Hematopoietic multipotent progenitor cell (in vitro differentiated cells): ENCODE measurements at places on chromosomes 4 and X.

DNA sequence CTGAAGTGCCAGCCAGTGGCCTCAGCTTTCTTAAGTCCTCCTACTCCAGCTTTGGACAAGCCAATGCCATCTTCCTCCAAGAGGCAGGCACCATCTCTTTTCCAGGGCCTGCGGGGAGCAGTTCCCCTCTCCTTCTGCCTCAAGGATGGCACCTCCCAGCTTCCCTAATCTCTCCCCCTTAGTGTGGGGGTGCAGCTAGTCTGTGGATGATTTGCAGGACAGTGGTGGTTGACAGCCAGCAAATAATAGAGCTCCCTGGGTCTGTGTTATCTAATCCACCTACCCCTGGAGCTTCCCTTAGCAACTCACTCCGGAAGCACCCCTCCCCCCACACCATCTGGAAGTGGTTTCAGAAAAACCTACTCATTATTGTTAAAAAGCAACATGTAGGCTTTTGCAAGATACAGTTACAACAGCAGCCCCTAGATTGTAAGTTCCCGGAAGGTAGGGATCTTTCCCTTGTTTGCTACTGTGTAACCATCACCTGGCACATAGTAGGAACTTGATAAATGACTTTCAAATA, 247.1 kb downstream of the BCOR start:
- DNase-seq, result peak; percentile 75

DNA sequence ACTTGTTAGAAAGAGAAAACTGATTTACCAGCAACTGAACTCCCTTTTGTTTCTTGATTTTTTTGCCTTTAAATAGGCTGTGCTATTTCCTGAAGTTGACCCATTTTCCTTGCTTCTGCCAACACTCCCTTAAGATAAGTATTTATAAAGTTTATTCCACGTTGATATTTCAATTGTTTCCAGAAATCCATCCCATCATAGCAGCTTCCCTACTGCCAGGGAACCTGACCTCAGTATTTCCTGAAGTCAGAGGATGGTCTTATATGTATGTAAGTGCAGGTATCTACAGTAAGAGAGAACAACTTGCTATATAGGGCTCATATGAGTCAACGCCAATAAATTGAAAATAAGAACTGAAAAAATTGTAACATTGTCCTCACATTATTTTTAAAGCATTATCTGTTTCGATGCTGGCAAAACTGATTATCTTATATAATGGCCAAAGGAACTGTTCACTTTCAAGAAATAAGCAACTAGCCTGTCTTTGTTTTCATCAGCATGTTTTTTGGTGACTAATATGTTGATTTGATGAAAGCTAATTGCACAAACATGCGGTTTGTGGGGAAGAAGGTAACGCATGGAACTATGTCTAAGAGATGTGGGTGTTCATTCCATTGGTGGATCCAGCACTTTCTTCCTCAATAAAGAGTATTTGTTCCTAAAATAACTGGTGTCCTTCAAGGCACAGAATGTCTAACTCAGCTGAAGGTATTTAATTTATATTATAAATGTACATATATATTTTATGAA, 4.7 kb downstream of the LIMCH1 start:
- DNase-seq, result no peak

DNA sequence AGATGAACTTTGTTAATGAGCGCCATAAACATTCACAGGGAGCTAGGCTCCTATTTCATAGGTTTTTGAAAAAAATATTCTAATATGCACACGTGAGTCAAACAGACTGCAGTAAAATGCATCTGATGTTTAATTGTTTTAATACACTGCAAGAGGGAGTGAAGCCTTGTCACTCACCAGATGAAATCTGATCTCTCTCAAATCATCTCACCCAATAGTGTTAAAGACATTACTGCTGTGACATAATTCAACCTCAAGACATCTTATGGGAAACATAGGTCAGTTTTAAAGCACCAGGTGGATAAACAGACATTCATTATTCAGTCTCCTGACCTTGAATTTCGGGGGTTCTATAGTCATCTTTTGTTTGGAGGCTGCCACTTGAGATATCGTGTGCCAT, 148.3 kb downstream of the MAML3 start:
- DNase-seq, result no peak

GRCh38 chrX:120358737-120359456, 3.0 kb upstream of the ATP1B4 start:
- no peak for DNase-seq

- DNase-seq, result peak; percentile 63
Observed at GRCh38 chrX:154123241-154124219, 20.5 kb upstream of the OPN1LW start.

DNA sequence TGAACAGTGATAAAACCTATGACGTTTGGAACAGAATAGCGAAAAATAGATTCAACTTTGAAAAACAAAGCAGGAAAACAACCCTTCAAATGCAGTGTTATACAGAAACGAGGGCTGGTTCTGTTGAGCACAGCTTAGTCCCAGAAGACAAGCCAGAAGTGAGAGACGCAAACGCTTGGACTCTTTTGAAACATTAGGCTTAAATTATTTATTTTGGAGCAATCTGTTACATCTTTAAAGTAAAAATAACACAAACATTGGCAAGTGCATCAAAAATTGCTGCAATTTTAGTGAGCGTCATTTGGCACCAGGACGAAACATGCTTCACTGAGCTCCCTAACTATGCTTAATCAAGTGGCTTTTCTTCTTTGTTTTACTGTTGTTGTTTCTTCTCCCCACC, 63.5 kb downstream of the ENPP6 start:
- no peak for DNase-seq

DNA sequence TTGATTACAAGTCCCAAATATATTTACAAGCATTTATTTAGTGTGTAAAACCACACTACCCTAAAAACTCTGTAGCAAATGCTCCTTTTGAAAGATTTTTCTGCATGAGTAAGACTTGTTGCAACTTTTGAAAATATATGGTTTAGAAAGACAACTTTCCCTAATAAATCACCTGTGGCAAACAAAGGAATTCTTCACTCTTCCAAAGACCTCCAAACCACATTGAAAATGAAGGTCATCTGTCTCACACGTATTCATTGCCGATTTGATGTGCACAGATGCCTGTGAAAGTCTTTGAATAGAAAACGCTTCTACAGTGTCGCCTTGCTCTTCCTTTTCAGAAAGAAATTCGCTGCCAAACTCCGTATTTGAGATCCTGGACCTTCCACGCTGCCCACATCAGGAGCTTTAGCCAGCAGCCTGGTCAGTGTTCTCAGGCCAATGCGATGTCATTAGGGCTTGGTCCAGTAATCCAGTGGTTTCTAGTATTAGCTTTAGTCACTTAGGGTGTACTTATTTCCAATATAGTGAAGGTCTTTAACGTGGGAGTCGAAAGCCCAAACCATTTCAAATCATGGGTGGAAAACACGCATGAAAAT, 22.2 kb downstream of the SPINK2 start:
- DNase-seq, result no peak

GRCh38 chr4:162450531-162451035, 286.8 kb upstream of the FSTL5 start:
- no peak for DNase-seq

DNA sequence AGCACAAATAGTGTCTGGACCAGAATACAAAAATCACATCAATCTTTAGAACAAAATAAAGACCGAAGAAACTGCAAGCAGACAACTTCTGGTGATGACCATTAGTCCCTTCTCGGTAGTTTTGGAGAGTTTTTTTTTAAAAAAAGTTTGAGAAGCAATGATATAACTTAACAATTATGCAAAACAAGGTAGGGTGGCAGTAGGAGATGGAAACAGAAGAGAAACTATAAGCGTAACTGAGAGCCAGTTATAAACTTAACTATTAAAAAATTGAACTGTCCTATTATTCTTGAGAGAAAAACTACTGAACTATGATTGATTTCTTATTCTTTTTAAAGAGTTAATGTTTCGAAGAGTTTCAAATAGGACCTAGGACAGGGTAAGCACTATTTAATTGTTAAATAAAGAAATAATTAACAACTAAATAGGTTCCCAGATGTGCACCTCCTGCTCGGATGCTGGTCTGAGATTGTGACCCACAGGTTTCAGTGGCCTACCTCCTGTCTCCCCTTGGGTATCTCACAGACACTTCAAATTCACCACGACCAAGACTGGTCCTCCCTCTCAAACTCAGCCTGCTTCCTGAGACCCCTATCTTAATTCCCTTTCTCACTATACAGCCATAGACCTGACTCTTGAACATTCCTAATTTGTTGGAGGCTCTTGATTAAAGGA, 81.3 kb downstream of the LEF1 start:
- no peak for DNase-seq

GRCh38 chrX:113919387-113919786, 664.5 kb upstream of the HTR2C start:
- no peak for DNase-seq

GRCh38 chr4:173181848-173182247, 13.2 kb downstream of the GALNT7 start:
- DNase-seq, result peak; percentile 23

DNA sequence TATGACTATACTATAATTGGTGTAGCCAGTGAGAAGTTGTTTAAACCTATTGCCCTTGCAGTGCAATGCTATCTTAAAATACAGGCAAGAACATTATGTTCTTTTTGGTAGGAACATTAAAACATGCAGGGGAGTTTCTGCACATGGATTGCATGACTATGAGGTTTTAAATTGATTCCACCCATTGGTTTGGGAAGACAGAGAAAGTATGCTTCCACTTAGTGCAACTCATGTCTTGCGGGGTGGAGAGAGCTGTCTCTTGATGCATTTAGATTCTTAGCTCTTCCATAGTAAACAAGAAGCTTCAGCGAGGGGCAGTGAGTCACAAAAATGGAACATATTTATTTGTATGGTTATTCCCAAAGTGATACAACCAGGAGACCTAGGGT, 39.5 kb upstream of the RASL11B start:
- DNase-seq, result no peak

DNA sequence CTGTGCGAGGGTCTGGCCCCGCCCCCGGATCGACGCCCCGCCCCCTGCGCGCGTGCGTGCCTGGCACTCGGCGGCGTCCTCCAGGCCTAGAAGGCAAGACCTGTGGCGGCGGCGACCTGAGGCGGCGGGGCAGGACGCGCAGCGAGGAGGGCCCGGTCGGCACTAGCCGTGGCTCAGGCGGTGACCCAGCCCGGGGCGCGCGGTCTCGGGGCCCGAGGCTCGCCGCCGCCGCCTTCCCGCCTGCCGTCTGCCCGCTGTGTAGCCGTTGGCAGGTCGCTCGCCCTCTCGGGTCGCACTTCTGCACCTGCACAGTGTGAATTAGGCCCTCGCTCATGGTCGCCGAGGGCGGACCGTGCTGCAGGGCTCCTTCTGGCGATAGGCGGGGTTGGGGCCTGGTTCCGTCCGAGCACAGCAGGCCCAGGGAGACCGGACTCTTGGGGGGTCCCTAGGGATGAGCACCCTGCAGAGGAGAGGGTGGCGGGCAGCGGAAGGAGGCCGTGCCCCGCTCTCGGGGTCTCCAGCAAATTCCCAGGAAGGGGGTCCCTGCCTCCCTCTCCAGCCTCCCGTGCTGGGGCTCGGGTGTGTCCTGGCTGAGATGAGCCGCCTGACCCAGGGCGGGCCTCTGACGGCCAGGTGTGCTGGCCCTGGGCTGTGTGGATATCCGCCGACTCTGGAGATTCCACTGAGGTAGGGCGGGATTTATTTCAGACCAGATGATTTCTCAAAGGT, 557 bp upstream of the FAM53A start:
- DNase-seq, result no peak

- DNase-seq, result no peak
Observed at GRCh38 chrX:120224388-120224787, 26.2 kb upstream of the ZBTB33 start.

- no peak for DNase-seq
Observed at GRCh38 chr4:1235381-1236102, 13.4 kb downstream of the CTBP1 start.
